ENCODE measurements at places on chromosomes 5 and 9.

GRCh38 chr5:132867046-132867451 lies 607 bp downstream of the UQCRQ start:
- DNase-seq, result no peak

- no peak for DNase-seq
These were observed 49.5 kb upstream of the BRINP1 start for GRCh38 chr9:119418721-119419120.

GRCh38 chr5:91174396-91174795 lies 208.7 kb downstream of the ARRDC3 start:
- DNase-seq, result no peak

- DNase-seq, result no peak
These were observed 200.4 kb downstream of the ARHGAP26 start for GRCh38 chr5:142970440-142971030.

DNA sequence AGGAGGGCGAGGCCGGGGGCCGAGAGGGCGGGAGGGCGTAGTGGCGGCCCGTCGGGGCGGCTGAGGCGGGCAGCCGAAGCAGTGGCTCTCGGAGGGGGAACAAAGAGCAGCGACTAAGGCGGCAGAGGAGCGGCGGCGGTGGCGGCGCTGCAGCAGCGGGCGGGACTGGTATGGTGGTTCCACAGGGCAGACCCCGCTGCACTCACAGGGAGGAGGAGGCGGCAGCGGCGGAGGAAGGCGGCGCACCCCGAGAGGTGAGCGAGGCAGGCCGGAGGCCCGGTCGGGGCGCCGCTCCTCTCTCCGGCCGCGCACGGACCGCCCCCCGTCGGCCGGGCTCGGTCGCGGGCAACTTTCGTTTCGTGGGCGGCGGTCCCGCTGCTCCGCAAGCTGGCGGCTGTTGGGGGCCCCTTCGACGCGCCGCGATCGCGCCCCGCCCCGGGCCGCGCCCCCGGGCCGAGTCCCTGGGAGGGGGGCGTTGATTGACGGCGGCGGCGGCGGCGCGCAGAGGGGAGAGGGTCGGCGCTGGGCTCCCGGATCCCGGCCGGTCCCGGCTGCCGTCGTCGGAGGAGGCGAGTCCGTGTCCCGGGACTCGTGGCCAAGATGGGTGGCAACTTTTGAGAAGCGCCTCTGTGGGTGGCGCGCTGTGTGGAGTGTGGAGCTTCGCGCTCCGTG lies 467 bp downstream of the CNOT6 start:
- DNase-seq, result peak; percentile 4

DNA sequence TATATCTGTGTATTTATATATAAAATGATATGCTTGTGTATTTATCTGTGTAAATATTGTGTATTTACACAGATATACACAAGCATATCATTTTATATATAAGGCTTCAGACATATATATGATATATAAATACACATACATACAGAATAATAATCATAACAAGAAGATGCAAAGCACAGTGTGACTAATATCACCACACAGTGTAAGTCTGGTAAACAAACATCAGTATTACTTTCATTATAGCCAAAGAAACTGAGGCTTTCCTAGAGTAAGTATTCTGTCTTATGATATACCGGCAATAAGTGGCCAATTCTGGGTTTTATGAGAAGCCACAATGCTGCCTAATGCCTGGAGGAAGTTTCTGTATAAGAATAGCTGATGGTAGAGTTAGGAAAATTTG lies 29.9 kb upstream of the RAPGEF6 start:
- no peak for DNase-seq

DNA sequence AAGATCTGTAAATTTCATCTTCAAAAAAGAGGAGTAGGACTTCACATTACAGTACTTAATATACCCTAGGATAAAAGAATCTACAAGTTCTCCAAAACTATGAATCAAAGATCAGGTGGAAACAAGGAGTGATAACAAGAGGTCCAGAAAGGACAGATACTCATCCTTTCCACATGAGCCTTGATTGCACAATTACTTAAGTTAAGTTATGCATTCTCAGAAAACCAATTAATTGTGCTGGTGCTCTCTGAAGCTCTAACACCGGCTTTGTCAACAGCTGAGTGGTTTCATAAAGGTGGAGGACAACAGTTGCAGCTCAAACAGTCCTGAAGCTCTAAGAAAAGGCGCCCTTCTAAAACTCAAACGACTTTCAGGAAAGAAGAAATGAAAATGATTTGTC lies 251.9 kb downstream of the BNC2 start:
- DNase-seq, result no peak

- no peak for DNase-seq
These were observed 6.2 kb downstream of the PIP5K1B start for GRCh38 chr9:68711281-68711680.

DNA sequence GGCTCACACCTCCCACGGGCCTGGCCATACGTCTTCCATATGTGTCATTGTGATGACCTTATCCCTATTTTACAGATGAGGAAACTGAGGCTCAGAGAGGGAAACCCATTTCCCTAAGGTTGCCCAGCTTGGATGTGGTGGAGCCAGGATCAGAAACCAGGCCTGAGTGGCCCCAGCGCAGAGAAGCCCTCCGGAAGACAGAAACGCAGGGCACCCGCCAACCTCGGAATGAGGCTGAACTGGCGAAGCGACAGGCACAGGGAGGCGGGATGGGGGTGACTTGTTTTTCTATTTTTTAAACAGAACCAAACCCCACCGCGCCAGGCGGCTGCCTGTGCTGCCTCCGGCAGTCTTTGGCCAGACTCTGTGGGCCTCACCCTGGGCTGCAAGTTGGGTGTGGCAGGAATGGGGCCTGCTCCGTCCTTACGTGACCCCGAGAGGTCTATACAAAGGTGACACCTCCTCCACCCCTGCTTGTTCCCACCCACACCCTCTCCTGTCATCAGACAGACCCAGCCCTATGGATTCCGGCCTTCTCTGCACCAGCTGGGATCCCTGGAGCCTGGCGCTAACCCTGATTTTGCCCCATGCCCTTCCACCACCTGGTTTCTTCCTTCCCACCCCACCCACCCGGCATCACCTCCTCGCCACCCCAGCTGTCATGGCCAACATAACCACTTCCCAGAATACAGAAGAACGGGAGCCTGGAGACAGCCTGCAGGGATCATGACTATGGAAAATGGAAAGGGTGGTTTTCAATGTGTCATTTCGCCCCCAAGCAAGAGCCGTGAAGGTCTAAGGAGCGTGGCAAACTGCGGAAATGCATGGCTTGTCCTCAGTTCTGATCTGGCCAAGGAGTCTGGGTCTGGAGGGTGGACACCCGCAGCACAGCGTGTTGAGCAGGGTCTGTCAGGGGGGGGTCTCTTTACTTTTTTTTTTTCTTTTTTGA lies 23.6 kb downstream of the PLPP7 start:
- no peak for DNase-seq

- DNase-seq, result no peak
These were observed 538.3 kb upstream of the CLINT1 start for GRCh38 chr5:158397278-158397677.

DNA sequence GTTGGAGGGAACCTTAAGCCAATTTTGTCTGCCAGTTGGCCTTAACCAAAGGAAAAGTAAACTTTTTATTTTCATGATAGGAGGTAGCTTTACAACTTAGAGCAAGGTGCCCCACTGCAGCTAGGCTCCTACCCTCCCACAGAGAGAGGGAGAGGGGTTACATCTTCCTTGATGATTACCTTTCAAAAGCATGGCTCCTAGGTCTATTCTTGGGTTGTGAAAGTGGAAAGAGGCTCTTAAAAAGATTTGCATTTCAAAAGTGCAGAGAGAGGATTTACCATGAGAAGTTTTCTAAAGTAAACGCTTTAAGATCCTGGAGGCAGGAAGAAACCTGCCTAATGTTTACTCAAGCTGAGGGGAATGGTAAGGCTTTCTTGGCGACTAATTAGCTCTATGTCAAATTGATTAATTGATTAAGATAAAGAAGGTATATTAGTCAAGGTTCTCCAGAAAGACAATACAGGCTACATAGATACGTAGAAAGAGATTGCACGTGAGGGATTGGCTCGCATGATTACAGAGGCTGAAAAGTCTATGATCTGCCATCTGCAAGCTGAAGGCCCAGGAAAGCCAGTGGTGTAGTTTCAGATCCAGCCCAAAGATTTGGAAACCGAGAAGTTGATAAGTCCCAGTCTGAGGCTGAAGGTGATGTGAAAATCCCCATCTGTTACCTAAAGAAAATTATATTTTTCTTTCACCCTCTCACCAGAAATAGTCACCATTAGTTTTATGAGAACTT lies 333.8 kb upstream of the CTNND2 start:
- peak; percentile 6 for DNase-seq

All from NCI-H510A treated with DMSO at 0.1 percent for 48 hours (cell line).